ENCODE measurements at places on chromosomes 1 and 21.

DNA sequence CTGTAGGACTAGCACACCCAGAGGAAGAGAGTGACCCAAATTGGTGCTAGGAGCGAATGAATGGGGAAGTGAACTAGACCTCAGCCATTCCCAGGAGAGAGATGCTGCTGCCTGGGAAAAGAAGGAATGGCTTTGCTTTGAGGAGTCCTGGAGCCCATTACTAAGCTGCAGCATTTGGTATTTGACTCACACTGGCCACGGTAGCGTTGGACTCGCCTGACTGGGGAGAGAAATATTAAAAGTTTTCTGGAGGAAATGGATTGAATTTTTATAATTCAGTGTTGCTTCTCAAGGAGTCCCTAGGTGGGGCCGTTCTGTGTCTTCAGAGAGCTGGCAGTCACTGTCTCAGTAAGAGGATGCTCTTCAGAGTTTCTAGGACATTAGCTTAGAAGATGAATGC is 40.2 kb downstream of the PIK3CD start:
- DNase-seq, result no peak

GRCh38 chr1:245698860-245699259 is 544.1 kb downstream of the KIF26B start:
- no peak for DNase-seq

DNA sequence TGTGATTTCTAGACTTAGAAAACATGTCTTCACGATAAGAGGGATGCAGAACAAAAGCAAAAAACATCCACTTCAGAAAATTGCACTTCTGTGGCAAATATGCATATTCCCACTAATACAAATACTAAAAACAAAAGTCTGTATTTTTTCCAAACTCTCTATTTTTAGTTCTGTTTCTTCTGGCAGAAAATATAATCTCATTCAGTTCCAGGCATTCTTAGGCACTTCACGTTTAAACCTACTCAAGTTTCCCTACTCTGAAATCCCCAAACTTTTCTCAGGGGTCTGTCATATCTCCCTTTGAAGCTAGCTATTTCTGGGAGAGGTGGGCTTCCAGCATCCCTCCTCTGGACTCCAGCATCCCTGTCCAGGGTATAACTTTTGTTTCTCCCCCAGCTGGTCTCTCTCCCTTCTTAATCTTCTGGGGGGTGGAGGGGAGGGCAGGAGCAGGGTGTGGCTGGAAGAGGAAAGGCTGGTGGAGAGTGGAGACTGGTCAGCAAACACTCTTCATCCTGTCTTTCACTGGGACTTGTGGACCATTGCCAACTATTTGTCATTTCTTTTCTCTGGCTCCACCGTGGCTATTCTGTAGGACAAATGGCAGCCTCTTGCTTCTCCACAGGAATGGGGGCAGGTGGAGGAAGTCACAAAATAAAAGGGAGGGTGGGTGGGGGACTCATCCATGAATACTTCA is 19.6 kb upstream of the NCF2 start:
- no peak for DNase-seq

DNA sequence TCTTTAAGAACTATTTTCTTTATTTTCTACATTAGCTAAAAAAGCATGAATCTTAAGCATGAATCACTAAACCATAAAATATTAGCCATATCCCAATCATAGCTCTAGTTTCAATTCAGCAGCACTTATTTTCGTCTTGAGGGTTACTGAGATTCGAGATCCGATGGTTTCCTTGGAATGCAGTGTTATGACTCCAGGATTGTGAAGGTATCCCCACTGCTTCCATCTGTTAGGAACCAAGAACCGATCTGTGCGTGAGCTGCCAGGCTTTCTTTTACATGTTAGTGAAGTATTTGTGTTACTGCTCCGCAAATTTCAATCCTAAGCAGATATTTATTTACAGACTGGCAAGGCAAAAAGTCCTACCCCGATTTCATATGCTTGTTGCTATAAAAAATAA is 18.8 kb downstream of the TNFRSF9 start:
- DNase-seq, result no peak

- DNase-seq, result no peak
Measured at GRCh38 chr1:36223381-36223995, 755 bp upstream of the THRAP3 start.

DNA sequence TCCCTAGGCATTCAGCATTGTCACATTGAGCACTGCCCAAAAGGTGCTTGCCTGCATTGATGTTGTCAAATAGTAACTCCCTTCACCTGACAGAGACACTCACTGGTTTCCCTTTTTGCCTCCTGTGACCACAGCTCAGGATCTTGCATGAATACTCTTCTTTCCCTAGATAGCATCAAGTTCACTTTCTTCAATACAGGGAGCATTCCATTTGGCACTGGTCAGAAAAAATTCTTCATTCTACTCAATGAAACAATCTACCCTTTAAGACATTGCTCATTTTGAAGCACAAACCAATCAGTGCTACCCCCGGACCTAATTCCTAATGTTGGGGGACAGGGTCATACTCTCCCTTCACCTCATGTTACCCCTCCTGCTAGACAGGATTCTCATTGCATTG is 319.0 kb upstream of the SNX7 start:
- DNase-seq, result no peak

- DNase-seq, result no peak
Measured at GRCh38 chr1:172893146-172893841, 157.4 kb downstream of the TNFSF18 start.

Data from NCI-H524 (cell line).